IMR-90 (cell line): ENCODE measurements at places on chromosomes 5 and 9. TPM values are rescaled to one million over a fixed set of nuclear protein-coding genes. Genes with fewer than 3 reads are reported as not detected.
A peak's percentile ranks its signal among the peaks of the same experiment; 100 is the strongest.

DNA sequence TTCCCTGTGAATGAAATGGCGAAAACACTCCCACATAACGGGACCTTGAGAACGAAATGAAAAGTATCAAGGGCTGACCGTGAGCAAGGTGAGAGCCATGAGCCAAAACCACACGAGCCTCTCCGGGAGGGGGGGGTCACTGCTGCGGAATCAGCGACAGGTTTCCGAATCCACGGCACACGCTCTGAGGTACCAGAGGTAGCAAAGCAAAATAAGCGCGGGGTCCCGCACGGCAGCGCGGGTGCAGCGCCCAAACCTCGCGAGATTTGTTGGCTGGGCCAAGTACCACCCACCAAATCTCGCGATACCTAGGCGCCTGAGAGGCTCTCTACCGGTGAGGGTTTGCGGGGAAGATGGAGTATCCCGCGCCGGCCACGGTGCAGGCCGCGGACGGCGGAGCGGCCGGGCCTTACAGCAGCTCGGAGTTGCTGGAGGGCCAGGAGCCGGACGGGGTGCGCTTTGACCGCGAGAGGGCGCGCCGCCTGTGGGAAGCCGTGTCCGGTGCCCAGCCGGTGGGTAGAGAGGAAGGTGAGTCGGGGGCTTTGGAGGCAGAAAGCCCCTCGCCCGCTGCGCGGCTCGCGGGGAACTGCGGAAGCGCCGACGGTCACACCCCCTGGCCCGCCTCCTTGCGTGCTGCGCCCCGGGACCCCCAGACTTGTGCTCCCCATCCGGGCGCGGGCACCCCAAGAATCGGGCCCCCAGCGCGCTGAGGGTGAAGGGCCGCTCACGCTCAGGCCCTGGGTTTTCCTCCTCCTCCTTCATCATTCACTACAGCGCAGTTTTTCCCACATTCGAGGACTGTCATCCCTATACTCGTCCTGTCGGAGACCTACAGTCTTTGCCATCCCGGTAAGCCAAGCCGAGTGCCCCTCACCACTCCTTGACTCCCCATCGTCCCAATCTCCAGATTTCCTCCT, at the start of gene ZNF346:
Gene ZNF346, plus strand, starts transcription at position 311 of the 917 bp plus-strand sequence. Its CDS starts 43 bp downstream, at position 354.
- DNase-seq, result peak; percentile 92
- peaks cover 9% of the 10 kb centered on the region for H3K4me1 ChIP-seq
- peak within 1 kb of the TSS; percentile 93 for H3K4me3 ChIP-seq
- H3K27me3 ChIP-seq, result no peaks in the 10 kb centered on the region
- peak within 1 kb of the TSS; percentile 75 for H3K27ac ChIP-seq
- H3K36me3 ChIP-seq, result peaks cover 1% of the 10 kb centered on the region

GRCh38 chr9:92173318-92173717, 58.1 kb upstream of the SPTLC1 start:
- H3K4me3 ChIP-seq, result no peak overlapping the region
- H3K36me3 ChIP-seq, result no peaks in the 10 kb centered on the region
- H3K27ac ChIP-seq, result no peak overlapping the region

EQTN gene
- total RNA-seq, result not detected in 2 replicates

GRCh38 chr5:38755181-38755580, 90.6 kb upstream of the OSMR start:
- peaks cover 14% of the 10 kb centered on the region for H3K4me1 ChIP-seq
- no peak overlapping the region for H3K4me3 ChIP-seq
- DNase-seq, result peak; percentile 68
- H3K27ac ChIP-seq, result no peak overlapping the region; the same call in 1 of the 2 replicates
- peaks cover 22% of the 10 kb centered on the region for H3K27me3 ChIP-seq

TMEM232 gene
- 0.36 and 0.56 TPM in 2 replicates for total RNA-seq

- H3K27ac ChIP-seq, result no peak overlapping the region
- no peaks in the 10 kb centered on the region for H3K27me3 ChIP-seq
- no peaks in the 10 kb centered on the region for H3K4me1 ChIP-seq
- DNase-seq, result no peak
These were observed 32.4 kb upstream of the C5orf24 start for GRCh38 chr5:134813407-134813806.

- H3K27ac ChIP-seq, result no peak overlapping the region
- H3K4me1 ChIP-seq, result no peaks in the 10 kb centered on the region
- no peaks in the 10 kb centered on the region; the same call in 1 of the 2 replicates for H3K27me3 ChIP-seq
- no peaks in the 10 kb centered on the region for H3K36me3 ChIP-seq
- H3K4me3 ChIP-seq, result no peak overlapping the region
These were observed 14.2 kb downstream of the PTPN3 start for GRCh38 chr9:109483744-109484429.

DNA sequence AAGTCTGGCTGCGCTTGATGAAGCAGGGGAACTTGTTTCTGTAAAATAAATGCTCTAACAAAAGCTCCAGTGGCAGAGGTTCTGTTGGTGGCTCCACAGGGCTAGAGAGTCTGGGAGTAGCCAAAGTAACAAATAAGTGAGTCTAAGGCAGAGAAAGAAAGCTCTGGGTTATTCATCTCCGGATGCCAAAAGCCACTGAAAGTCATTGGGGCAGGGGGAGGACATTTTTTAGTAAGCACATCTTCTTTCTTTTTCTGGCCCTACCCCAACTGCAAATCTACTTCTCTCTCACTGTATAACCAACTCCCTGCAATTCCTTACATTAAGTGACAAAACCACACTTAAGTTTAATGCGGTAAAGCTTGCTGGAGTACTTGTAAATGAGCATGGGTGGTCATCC, 141.6 kb downstream of the INSYN2B start:
- no peaks in the 10 kb centered on the region; the same call in 1 of the 2 replicates for H3K4me1 ChIP-seq
- no peaks in the 10 kb centered on the region for H3K27me3 ChIP-seq
- H3K27ac ChIP-seq, result no peak overlapping the region
- no peaks in the 10 kb centered on the region for H3K36me3 ChIP-seq

- H3K4me1 ChIP-seq, result no peaks in the 10 kb centered on the region
- no peaks in the 10 kb centered on the region for H3K36me3 ChIP-seq
- DNase-seq, result no peak
- H3K27ac ChIP-seq, result no peak overlapping the region
- H3K4me3 ChIP-seq, result no peak overlapping the region
These were observed 368.1 kb upstream of the CTNND2 start for GRCh38 chr5:12272389-12272788.

- no peak for DNase-seq
- H3K4me1 ChIP-seq, result peaks cover 10% of the 10 kb centered on the region
- peak overlapping the region; percentile 13; the same call in 1 of the 2 replicates for H3K4me3 ChIP-seq
These were observed 686 bp upstream of the COL27A1 start for GRCh38 chr9:114154600-114155102.

- no peak overlapping the region for H3K4me3 ChIP-seq
- no peak overlapping the region for H3K27ac ChIP-seq
- H3K27me3 ChIP-seq, result no peaks in the 10 kb centered on the region
- H3K4me1 ChIP-seq, result peaks cover 5% of the 10 kb centered on the region
These were observed 96.6 kb downstream of the ADRB2 start for GRCh38 chr5:148923023-148923422.

GRCh38 chr9:86112057-86112456, 12.7 kb upstream of the GOLM1 start:
- H3K27ac ChIP-seq, result no peak overlapping the region
- no peaks in the 10 kb centered on the region; the same call in 1 of the 2 replicates for H3K27me3 ChIP-seq
- no peaks in the 10 kb centered on the region for H3K4me1 ChIP-seq
- no peaks in the 10 kb centered on the region for H3K36me3 ChIP-seq
